ENCODE measurements at places on chromosomes 1 and 21. TPM values are rescaled to one million over a fixed set of nuclear protein-coding genes. Genes with fewer than 3 reads are reported as not detected.

The CCDC181 gene
- total RNA-seq = 0.74 TPM

The IFI44 gene
- total RNA-seq = 18.1 TPM

The ZYG11A gene
- 0.92 TPM for total RNA-seq

DNA sequence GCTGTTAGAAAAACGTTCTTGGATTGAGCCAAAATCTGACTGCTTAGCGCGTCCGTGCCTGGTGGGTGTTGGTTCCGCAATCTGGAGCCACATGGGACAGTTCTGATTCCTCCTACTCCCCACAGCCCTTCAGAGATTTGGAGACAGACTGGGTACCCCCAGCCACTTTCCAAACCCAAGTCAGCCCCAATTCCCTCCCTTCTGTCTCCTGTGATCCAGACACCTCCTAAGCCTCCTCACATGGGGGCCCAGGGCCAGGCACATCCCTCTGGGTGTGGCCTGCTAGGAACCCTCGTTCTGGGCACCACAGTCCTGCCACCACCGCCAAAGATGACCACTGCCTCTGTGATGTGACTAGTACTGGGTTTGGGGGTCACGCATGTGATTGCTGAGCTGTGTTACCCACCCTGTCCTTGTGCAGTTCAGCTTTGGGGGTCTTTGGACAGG is 4.8 kb downstream of the PLA2G5 start:
- no peak for DNase-seq

GRCh38 chr1:39063191-39063590 is 37.0 kb downstream of the NDUFS5 start:
- DNase-seq = no peak

DNA sequence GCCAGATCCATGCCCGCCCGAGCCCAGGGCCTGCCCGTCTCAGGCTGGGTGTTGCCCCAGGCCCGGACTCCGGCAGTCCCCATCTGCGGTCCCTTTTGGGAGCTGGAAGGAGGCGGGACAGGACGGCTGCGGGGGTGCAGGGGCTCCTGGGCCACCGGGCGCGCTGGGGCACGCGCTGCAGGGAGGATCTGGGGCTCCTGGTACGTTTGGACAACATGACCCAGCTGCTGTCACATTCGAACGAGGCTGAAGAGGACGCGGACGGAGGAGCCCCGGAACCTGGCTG is 6.6 kb upstream of the CALML6 start:
- DNase-seq = no peak

GRCh38 chr1:56933606-56934005 is 32.2 kb downstream of the C8B start:
- no peak for DNase-seq

GRCh38 chr1:109282497-109282951 is 421 bp downstream of the PSRC1 start:
- no peak for DNase-seq

DNA sequence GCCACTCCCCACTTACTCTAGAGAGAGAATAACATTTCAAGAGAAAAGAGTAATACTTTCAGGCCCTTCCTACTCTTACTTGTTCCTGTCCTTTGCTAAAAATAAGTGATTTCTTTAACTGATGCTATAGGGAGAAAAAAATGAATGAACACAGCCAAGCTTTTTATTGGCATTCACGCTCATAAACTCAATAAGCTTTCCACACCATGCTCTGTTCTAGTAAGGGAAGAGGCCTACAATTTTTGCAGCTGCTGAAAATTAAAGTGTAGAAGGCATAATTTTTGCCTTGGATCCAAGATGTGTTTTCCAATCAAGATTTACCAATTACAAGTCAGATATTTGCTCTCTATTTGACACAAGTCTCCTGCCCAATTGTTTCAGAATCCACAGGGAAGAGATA is 188.1 kb upstream of the RGS18 start:
- DNase-seq = no peak

DNA sequence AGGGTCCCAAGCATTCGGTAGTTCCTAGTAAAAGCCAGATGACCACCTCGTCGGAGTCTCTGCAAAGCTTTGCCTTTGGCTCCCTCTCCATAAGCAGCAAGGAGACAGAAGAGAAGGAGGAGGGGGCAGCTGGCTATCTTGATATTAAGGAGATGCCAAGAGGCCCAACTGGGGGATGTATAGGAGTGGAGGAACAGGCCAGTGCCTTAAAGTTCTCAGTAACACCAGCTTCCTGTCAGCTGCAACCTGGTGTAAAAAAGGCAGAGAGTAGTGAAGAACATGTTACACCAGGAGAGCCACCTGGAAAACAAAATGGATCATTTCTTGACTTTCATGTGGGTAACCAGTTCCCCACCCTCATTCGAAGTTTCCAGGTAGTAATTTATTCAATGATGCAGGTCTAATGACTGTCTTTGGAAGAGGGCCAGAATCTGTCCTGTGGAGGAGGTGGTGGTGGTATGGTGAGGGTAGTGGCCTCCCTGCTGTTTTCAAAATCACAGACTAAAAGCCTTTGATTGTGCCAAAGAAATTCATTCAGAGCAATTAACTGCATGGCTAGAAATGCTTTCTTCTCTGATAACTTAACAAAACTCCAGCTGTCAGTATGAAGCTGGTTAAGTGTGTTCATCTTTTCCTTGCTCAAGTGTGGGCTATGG is 27.3 kb downstream of the TMEM200B start:
- DNase-seq = no peak
